ENCODE measurements at places on chromosomes 3 and 15. TPM values are rescaled to one million over a fixed set of nuclear protein-coding genes. Genes with fewer than 3 reads are reported as not detected.

The EEF1AKMT4 gene
- total RNA-seq = 2.3 TPM

The GOLGA8J gene
- total RNA-seq = not detected

The NUSAP1 gene
- total RNA-seq = 15.9 TPM

DNA sequence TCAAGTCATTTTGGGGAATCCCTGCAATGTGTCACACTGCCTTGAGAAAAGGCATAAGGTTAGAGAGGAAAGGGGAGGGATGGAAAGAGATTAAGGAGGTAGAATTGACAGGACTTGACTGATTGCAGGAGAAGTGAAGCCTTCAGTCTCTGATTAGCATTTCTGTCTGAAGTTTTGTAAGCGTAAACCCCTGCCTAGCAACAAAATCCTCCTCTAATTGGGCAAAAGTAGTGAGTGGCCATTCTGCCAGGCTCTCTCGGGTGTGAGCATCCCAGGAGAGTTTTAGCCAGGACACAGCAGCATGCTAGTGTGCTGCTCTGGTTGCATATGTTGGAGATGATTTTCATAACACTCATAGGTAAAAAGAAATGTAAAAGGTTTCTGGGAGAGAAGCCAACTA, 117.0 kb upstream of the MRPL3 start:
- no peaks in the 10 kb centered on the region for H3K27me3 ChIP-seq
- H3K4me1 ChIP-seq = no peaks in the 10 kb centered on the region
- no peak for DNase-seq
- H3K27ac ChIP-seq = no peak overlapping the region
- H3K4me3 ChIP-seq = no peak overlapping the region

DNA sequence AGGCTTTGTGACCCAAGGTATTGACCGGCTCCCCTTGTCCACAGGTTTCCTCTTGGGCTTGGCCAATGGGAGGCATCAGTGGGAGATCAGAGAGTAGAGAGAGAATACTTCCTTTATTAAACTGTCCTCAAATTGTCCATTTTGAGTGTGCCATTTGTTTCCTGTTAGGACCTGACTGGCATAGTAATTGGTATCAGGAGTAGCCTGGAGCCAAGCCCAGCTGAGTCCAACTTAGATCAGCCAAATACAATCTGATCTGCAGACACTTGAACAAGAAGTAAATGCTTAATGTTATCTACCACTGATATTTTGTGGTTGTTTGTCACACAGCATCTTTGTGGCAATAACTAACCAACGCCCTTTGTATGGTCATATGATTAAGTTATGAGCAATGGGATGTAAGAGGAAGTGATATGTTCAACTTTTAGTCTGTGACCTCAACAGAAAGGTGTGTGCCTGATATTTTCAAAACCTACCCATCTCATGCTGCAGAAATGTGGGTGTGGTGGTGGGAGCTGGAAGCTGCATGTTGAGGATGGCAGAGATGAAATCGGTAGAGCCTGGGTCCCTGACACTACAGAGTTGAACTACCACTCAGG, 13.3 kb downstream of the MYD88 start:
- no peaks in the 10 kb centered on the region for H3K27me3 ChIP-seq
- no peaks in the 10 kb centered on the region for H3K36me3 ChIP-seq
- H3K4me3 ChIP-seq = no peak overlapping the region
- H3K4me1 ChIP-seq = no peaks in the 10 kb centered on the region
- no peak overlapping the region for H3K27ac ChIP-seq
- DNase-seq = peak; percentile 37

DNA sequence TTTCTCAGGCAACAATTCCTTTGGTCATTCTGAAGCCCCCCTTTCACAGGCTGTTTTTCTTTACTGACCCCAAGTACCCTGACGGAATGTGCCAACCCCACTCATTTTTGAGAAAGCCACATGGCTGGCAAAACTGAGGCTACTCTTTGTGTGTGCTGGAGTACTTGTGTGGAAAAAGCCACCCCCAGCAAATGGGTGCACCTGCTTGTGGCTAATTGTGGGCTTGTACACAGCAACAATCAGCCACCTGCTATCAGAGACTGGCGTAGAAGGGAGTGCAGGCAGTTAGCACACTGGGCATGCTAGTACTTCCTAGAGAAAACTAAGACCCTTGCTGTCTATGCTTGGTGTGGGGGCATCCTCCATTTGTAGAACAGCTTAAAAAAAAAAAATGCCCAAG, 110.1 kb upstream of the LMOD3 start:
- no peaks in the 10 kb centered on the region for H3K27me3 ChIP-seq
- no peaks in the 10 kb centered on the region for H3K36me3 ChIP-seq
- H3K27ac ChIP-seq = no peak overlapping the region
- DNase-seq = no peak
- H3K4me1 ChIP-seq = no peaks in the 10 kb centered on the region
- no peak overlapping the region for H3K4me3 ChIP-seq

DNA sequence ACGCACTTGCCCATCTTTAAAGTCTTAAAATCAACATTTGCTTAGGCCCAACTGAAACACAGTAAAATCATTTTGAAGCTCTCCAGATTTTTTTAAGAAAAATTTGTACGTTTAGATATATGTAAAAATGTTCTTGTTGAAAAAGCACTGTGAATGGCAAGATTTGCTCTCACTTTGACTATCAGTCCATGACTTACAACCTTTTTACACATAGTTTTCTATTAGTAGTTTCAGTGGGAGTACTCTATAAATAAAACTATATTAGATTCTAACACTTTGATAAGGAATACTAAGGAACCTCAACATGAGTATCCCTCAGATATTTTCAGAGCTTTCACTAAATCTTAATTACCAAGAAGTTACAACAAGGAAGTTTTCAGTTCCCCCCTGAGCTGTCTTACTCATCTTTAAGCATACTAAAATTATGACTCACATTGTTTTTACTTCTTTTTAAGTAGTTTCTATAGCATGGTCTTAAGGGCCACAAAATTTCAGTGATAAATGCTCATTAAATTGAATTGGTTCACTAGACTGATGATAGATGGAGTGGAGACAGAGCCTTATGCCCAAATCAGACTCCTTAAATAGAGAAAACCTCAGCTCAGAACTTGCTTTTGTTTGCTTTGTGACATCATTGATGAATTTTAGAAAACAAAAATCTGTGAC, 31.6 kb upstream of the RAP2B start:
- DNase-seq = peak; percentile 66
- peak overlapping the region; percentile 13 for H3K27ac ChIP-seq
- peaks cover 4% of the 10 kb centered on the region for H3K4me1 ChIP-seq
- no peak overlapping the region for H3K4me3 ChIP-seq

GRCh38 chr15:91422797-91423196, 322.7 kb downstream of the SV2B start:
- no peaks in the 10 kb centered on the region for H3K4me1 ChIP-seq
- H3K27me3 ChIP-seq = no peaks in the 10 kb centered on the region
- no peak overlapping the region for H3K27ac ChIP-seq
- no peak overlapping the region for H3K4me3 ChIP-seq
- no peak for DNase-seq

GRCh38 chr15:27124287-27124871, 153.4 kb downstream of the GABRG3 start:
- no peak for DNase-seq
- no peak overlapping the region for H3K4me3 ChIP-seq
- H3K27me3 ChIP-seq = no peaks in the 10 kb centered on the region
- no peaks in the 10 kb centered on the region for H3K4me1 ChIP-seq
- no peak overlapping the region for H3K27ac ChIP-seq
